ENCODE measurements at places on chromosomes 12 and 14.

- DNase-seq = no peak
Measured at GRCh38 chr12:127381681-127382080, 885.3 kb upstream of the TMEM132C start.

- DNase-seq = no peak
Measured at GRCh38 chr14:58805605-58806409, 168.0 kb downstream of the DACT1 start.

DNA sequence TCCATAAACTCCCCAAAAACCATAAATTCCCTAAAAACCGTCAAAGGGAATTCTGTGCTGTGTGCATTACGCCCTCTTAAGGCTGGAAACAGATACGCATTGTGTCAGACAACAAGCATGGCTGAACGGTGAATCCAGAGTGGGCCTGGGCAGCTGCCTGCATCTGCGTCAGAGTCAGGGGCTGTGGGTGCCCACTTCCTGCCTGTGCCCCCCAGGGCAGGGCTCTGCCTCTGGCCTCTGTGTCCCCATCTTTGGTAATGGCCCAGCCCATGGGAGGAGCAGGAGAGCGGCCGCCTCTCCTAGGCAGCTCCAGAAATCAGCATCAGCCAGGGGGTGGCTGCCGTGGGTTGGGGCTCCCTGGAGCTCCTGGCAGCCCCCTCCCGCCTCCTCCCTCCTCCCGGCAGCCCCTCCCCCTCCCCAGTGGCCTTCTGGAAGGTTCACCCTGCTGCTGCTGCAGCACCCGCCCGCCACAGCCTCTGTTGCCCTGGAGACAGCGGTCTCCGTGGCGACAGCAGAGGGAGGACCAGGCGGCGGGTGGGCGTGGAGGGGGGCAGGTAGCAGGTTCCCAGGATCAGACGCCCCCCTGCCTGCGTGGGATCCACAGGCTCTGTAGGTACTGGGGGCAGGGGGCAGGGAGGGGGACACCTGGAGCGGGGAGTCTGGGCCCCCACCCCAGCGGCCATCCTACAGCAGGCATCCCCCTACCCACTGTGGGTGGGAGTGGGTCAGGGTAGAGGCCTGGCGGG, 5.9 kb downstream of the MMP17 start:
- DNase-seq = no peak

- no peak for DNase-seq
Measured at GRCh38 chr12:96812153-96812552, 94.9 kb upstream of the NEDD1 start.

GRCh38 chr12:110279566-110280375, 1.3 kb upstream of the ATP2A2 start:
- no peak for DNase-seq

DNA sequence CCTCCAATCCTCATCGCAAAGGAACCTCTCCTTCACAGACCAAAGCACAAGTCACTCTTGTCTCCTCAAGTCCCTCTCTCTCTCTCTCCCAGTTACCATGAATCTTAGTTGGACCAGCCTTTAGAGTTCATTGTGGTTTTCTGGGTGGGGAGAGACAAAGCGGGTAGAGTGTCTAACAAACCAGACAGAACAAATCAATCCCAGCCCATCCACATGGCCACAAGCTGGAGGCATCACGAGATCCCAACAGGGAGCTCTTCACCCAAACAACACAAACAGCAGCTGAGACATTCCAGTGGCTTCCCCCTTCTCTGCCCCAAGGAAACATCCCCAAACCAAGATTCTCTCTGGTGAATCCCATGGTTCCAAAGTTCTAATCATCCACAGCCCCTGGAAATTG, 22.4 kb downstream of the ACTN1 start:
- no peak for DNase-seq

GRCh38 chr12:27207615-27208413, 36.3 kb upstream of the STK38L start:
- DNase-seq = no peak

- DNase-seq = peak; percentile 1
Measured at GRCh38 chr14:78848234-78848820, 678.2 kb downstream of the NRXN3 start.

DNA sequence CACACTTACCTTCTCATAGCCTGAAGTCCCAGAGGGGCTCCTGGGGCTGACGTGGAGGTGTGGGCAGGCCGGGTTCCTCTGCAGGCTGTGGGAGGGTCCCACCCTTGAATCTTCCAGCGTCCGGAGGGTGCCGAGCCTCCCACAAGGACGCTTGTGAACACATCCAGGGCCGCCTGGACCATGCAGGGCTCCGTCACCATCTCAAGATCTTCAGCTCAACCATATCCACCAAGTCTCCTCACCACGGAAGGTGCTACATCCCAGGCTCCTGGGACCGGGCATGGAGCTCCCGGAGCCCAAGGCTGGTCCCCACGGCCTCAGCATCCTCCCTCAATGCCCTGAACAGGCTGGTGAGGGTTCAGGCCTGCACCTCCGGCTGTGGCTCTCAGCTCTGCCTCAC, 10.7 kb upstream of the FBRSL1 start:
- DNase-seq = no peak

- no peak for DNase-seq
Measured at GRCh38 chr14:39246618-39247017, 12.9 kb downstream of the MIA2 start.

GRCh38 chr14:105178069-105178867, 2.8 kb downstream of the NUDT14 start:
- DNase-seq = no peak

Measured in activated CD4-positive, alpha-beta T cell treated with anti-CD3 and anti-CD28 coated beads for 4 hours (primary cell).